Melanocyte of skin (primary cell): ENCODE measurements at places on chromosomes 16 and 17. TPM values are rescaled to one million over a fixed set of nuclear protein-coding genes. Genes with fewer than 3 reads are reported as not detected.

The ZSCAN32 gene
- 11.3 and 12.0 TPM in 2 replicates for total RNA-seq

The FN3K gene
- 6.2 and 7.7 TPM in 2 replicates for total RNA-seq

The CLDN9 gene
- not detected in 2 replicates for total RNA-seq

The TBC1D3L gene
- total RNA-seq: 0.67 and 3.9 TPM in 2 replicates

The CDH3 gene
- total RNA-seq: 217 and 309 TPM in 2 replicates

The IRF8 gene
- total RNA-seq: not detected in 2 replicates

The TNFRSF17 gene
- total RNA-seq: not detected in 2 replicates

The CCL14 gene
- not detected in 2 replicates for total RNA-seq

The AOC3 gene
- total RNA-seq: under 0.01 and 0.31 TPM in 2 replicates

The ELMO3 gene
- total RNA-seq: under 0.01 and 0.36 TPM in 2 replicates
